Thymus (tissue), 14 donors: ENCODE measurements at places on chromosomes 12 and 14. TPM values are rescaled to one million over a fixed set of nuclear protein-coding genes. Genes with fewer than 3 reads are reported as not detected.

GYS2 gene
- total RNA-seq = not detected

TTC6 gene
- under 0.01 TPM for total RNA-seq

NEUROD4 gene
- total RNA-seq = 0.09 TPM

DNA sequence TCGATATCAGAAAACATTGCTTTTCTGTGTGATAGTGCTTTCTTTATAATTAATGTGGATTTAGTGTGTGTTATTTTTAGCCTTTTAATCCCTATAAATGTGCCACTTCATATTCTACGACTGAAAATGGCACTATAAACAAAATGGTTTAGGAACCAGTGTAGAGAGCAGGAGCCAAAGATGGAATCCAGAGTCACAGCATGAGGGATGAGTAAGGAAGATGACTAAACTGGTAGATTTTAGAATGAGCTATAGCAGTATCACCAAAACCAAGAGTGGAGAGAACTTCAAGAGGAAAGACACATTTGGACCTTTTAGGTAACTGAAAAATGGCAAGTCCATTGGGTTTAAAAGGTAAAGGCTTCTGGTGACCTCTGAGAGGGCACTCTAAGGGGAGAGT, 887.2 kb downstream of the NRXN3 start:
- H3K27me3 ChIP-seq = no peaks in the 10 kb centered on the region
- H3K36me3 ChIP-seq = no peaks in the 10 kb centered on the region
- no peak overlapping the region for H3K4me3 ChIP-seq
- no peaks in the 10 kb centered on the region for H3K4me1 ChIP-seq

DNA sequence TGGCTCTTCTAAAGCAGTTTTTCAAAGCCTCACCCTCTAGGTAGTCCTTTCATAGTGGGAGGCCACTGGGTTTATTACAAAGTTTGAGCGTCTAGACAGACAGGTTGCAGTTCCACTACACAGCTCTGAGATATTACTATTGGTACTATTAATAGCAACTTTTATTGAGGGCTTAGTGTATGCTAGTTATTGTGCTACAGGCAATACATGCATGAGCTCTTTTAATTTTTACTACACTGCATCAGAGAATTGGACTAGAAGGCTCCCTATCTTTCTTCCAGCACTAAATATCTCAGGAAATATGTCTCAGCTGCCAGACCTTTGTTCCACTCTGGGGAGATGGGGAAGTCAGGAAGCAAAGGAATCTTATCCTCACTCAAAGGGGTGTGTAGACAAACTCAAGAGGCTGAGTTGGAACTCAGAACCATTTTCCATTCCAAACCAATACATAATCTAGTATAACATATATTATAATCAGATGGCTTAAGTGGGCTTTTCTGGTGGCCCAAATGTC, 161.8 kb upstream of the SLC38A2 start:
- H3K27me3 ChIP-seq = no peaks in the 10 kb centered on the region
- H3K27ac ChIP-seq = no peak overlapping the region
- DNase-seq = no peak
- H3K36me3 ChIP-seq = no peaks in the 10 kb centered on the region
- peaks cover 7% of the 10 kb centered on the region for H3K4me1 ChIP-seq
- no peak overlapping the region for H3K4me3 ChIP-seq

- no peak overlapping the region for H3K4me3 ChIP-seq
- no peaks in the 10 kb centered on the region for H3K36me3 ChIP-seq
- H3K4me1 ChIP-seq = no peaks in the 10 kb centered on the region
- H3K27ac ChIP-seq = no peak overlapping the region
- no peaks in the 10 kb centered on the region for H3K27me3 ChIP-seq
- no peak for DNase-seq
Measured at GRCh38 chr14:79809849-79810612, 401.3 kb downstream of the DIO2 start.

- no peak overlapping the region for H3K27ac ChIP-seq
- H3K4me1 ChIP-seq = no peaks in the 10 kb centered on the region
- H3K36me3 ChIP-seq = no peaks in the 10 kb centered on the region
- H3K4me3 ChIP-seq = no peak overlapping the region
- H3K27me3 ChIP-seq = no peaks in the 10 kb centered on the region
Measured at GRCh38 chr14:85907536-85907935, 377.6 kb downstream of the FLRT2 start.

MYF6 gene
- total RNA-seq = 0.09 TPM

DNA sequence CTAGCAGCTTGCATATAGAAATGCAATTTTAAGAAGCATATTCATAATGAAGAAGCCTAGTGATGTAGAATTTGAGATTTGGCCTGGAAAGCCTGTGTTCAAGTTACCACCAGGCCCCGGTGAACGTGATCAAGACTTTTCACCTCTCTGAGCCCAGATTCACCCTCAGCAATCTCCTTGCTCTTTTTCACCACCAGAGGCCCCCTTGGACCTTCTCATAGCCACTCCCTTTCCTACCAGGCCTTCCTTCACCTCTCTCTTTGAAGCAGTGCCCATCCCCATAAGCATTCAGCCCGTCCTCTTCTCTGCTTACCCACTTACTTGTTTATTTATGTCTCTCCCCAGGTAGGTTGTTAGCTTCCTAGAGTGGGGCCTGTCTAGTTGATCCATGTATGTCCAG, 1280.9 kb downstream of the AACS start:
- H3K4me3 ChIP-seq = no peak overlapping the region
- no peaks in the 10 kb centered on the region for H3K4me1 ChIP-seq
- no peaks in the 10 kb centered on the region for H3K27me3 ChIP-seq
- H3K36me3 ChIP-seq = no peaks in the 10 kb centered on the region

DNA sequence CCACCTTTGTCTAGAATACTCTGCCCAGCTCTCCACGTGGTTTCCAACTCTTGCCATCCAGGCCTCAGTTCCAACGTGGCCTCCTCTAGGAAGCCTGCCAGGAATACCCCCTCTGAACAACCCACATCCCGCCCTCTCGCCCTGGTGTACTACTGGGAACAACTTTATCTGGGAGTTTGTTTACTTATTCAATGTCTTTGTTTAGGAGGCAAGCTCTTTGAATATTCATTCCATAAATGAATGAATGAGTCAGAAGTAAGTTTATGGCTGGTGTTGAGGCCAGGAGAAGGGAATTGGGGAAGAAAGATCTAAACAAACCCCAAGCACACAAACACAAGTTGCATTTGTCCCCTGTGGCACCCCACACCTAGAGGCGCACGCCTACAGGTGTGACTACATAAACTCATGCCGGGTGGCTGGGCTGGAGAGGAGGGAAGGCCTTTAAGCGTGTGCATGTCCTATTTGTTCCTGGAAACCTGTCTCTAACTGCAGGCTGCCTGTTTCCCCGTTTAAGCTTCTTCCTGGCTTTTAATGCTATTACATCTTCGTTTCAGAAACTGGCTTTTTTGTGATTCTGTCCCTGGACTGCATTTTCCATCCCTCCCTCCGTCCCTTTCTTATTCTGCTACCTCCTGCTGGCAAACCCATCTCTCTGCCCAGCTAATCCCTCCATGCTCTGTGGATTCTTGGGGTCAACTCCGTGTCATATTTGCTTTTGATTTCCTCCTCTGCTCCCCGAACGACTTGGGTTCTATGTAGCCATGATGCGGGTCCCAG, 57.9 kb downstream of the FZD10 start:
- peaks cover 4% of the 10 kb centered on the region for H3K27me3 ChIP-seq
- no peak overlapping the region for H3K27ac ChIP-seq
- no peaks in the 10 kb centered on the region for H3K36me3 ChIP-seq
- no peak overlapping the region for H3K4me3 ChIP-seq

DNA sequence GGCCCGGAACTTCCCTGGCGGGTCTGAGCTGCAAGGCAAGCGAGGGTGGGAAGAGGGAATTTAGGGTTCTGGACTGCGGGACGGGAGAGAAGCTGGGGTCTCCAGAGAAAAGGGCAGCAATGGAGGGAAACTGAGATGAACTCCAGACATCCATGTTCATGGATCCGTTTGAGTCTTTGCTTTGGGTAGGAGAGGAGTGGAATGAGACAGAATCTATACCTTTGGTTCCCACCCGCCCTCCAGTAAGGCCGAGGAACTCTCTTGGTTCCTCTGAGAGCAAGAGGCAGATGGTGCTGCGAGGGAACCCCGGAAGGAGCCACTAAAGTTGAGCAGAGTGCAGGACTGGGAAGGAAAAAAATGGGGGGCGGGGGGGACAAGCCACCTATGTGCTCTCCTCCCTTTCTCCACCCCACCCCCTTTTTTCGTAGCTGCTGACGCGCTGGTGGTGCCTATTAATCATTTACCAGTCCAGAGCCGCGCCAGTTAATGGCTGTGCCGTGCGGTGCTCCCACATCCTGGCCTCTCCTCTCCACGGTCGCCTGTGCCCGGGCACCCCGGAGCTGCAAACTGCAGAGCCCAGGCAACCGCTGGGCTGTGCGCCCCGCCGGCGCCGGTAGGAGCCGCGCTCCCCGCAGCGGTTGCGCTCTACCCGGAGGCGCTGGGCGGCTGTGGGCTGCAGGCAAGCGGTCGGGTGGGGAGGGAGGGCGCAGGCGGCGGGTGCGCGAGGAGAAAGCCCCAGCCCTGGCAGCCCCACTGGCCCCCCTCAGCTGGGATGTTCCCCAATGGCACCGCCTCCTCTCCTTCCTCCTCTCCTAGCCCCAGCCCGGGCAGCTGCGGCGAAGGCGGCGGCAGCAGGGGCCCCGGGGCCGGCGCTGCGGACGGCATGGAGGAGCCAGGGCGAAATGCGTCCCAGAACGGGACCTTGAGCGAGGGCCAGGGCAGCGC, 1.2 kb downstream of the SSTR1 start:
- H3K36me3 ChIP-seq = no peaks in the 10 kb centered on the region
- H3K4me3 ChIP-seq = no peak overlapping the region
- H3K4me1 ChIP-seq = no peaks in the 10 kb centered on the region
- no peak overlapping the region for H3K27ac ChIP-seq
- DNase-seq = no peak
- H3K27me3 ChIP-seq = peaks cover 53% of the 10 kb centered on the region

NR4A1 gene
- total RNA-seq = 10.4 TPM

MAP1LC3B2 gene
- 2.0 TPM for total RNA-seq

SRP54 gene
- total RNA-seq = 54.1 TPM

LYZ gene
- 311 TPM for total RNA-seq

SERPINA6 gene
- 0.33 TPM for total RNA-seq

KERA gene
- 0.05 TPM for total RNA-seq
